ENCODE measurements at places on chromosomes 13 and 19.

- no peak for DNase-seq
Measured at GRCh38 chr19:1082165-1082927, 12.8 kb downstream of the POLR2E start.

DNA sequence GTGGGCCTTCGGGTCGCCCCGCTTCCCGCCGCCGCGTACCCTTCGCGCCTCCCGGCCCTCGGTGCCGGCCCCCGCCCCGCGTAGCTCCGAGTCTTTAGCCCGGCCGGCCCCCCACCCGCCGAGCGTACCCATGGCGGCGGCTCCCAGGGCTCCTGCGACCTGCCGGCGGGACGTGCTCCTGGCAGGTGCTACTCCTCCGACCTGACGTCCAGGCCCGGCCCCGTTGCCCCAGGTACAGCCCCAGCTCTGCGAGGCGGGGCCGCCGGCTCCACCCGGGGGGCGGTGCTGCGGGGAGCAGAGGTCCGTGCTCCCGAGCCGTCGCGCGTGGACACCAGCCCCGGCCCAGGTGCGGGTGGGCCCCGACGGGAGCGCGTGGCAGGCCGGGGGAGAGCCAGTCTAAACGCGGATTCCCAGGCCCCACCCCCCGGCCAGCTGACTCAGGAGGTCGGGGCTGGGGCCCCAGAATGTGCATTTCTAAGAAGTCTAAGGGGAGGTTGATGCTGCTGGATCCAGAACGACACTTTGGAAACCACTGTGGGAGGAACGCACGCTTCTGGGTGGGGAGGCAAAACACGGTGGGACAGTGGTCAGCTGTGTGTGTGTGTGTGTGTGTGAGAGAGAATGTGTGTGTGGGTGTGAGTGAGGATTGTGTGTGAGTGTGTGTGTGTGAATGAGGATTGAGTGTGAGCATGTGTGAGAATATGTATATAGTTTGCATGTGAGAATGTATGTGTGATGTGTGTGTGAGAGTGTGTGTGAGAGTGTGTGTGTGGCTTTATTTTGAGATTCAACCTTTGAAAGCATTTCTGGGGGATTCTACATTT, at the start of gene SLC15A1:
Gene SLC15A1, minus strand, starts transcription at position 206 of the 824 bp plus-strand sequence. Its CDS starts 74 bp downstream, at position 132.
- DNase-seq: no peak

DNA sequence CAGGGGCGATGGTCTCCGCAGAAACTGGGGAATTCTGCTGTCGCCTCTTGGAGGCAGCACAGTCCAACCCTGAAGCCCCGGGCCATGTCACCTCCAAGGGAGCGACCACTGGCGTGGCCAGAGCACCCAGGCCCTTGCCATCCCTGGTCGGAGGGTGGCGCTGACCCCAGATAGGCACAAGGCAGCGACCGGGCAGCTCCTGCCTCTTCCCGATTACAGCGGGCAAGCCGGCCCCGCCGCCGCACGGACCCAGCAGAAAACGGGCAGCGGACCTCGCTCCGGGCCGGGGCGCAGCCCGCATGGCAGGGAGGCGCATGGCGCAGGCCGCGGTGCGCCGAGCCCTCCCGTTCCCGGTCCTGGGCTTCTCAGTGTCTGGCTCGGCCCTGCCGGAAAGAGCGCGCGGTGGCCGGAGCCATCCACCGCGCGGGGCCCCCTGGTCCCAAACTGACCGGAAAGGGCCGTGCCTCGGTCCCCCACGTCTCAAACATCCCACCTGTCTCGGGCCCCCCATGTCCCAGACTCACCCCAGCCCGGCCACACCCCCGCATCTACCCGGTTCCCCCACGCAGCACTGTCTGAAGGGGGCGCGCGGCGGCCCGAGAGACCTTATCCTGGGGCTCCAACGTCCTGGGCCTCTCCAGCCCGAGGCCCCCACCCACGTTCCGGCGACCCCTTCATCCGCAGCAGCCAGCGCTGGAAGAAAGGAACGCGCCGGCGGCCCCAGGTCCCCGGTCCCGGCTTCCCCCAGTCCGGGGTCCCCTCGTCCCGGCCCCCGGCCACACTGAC, 727 bp downstream of the CERS1 start:
- no peak for DNase-seq

GRCh38 chr13:90415902-90416301, 931.6 kb upstream of the MIR17HG start:
- no peak for DNase-seq

DNA sequence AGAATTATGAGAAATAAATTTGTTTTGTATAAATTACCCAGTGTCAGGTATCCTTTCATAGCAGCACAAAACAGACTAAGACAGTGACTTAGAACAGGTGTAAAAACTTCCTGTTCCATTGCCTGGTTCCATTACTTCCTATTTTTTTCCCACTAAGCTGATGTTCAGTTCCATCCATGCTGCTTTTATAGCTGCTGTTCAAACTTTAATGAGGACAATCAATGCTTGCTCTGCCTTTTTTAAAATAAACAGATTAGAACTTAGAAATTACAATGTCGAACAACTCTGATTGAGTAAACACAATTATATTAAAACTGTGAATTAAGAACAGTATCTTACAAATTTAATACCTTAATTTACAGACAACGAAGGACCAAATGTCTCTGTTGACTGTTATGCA, 818.9 kb downstream of the OLFM4 start:
- no peak for DNase-seq

GRCh38 chr13:86882107-86882506, 789.1 kb upstream of the SLITRK5 start:
- no peak for DNase-seq

- no peak for DNase-seq
Measured at GRCh38 chr19:55672418-55672817, 2.6 kb upstream of the EPN1 start.

DNA sequence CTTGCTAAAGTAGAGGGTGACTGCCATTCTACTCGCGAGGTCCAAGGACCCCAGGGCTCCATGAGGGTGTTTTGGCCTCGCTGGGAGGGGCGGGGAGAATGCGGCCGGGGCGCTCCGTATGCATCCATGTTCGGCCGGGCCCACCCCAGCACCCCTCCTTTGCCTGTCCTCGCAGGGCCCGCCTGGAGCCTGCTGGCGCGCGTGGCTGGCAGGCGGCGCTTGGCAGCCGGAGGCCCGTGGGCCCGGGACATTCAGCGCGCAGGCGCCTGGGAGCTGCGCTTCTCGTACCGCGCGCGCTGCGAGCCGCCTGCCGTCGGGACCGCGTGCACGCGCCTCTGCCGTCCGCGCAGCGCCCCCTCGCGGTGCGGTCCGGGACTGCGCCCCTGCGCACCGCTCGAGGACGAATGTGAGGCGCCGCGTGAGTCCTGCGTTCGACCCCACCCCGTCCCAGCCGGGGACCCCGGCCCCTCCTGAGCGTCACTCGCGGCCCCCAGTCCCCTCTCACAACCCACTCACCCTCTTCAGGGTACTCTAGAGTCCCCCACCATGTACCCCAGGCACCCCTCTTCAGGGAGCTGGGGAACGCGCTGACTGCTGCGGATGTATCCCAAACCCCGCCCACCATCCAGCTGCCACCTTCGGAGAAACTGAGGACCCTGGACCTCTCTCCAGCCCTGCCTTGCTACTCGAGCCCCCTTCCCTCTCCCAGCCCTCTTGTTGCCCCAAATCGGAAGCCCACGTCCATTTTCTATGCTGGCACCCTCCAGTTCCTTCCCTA, 4.1 kb downstream of the DLL3 start:
- peak; percentile 14 for DNase-seq

- no peak for DNase-seq
Measured at GRCh38 chr13:40406405-40407120, 259.9 kb downstream of the FOXO1 start.

- DNase-seq: peak; percentile 7
Measured at GRCh38 chr13:21150013-21150412, 26.3 kb downstream of the SKA3 start.

DNA sequence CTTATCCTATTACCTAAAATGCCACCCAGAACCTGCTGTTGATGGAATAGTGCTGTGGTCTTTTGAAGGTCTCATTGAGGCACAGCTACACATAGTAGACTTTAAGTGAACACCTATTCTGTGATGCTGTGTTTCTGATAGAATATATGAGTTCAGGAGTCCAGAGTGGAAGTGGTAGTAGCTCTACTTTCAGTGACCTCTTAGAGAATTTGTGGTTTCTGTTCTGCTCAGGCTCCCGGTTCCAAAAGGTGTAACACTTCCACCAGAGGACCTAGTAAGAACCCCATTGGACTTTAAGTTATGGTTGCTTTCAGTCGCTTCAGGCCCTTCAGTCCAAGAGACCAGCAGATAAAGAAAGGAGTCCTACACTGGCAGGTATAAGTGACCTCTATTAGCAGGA, 11.4 kb upstream of the MYCBP2 start:
- no peak for DNase-seq

DNA sequence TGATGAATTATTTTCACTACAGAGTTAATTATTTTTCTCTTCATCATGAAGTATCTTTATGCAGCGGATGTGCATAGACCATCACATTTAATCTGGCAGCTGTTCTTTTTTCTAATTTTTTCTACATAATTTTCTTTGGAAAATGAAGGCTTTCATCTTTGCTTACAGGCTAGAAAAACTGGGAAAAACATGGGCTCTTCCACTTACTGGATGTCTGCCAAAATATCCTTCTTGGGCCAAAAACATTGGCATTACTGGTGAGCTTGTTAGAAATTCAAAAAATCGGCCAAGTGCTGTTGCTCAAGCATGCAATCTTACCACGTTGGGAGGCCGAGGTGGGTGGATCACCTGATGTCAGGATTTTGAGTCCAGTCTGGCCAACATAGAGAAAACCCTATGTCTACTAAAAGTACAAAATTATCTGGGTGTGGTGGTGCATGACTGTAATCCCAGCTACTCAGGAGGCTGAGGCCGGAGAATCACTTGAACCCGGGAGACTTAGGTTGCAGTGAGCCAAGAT, 176.8 kb downstream of the ZNF737 start:
- no peak for DNase-seq

DNA sequence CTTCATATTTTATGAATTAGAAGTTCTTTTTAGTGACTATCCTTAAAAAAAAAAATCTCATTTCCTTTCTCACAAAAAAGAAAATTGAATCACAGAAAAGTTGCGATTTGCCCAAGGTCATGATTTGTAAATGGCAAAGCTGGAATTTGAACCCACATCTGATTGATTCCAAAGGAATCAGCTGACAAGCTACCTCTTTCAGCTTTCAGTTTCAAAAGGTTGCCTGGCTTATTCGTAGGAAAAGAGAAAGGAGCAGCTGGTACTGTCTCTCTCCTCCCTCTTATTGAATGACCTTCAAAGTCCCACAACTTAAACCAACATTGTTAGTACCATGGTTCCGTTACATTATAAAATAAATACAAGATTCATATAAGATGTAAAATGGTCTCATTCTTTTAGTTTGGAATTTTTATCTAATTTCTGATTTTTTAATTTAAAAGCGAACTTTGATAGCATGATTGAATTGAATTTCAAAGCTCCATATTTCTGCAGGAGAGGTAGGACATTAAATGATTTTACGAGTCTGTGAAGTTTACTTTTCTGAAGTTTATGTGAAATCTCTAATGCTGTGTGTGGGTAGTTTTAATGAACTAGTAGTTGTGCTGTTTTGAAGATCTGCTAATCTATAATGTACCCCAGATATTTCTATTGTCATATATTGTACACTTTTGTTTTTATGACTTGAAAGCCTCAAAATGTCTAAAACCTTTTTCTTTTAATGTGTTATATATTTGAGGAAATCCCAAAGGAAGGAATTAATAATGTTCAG, 18.5 kb upstream of the KCTD4 start:
- no peak for DNase-seq

GRCh38 chr19:41025871-41026270, 34.8 kb downstream of the CYP2B6 start:
- no peak for DNase-seq

GRCh38 chr13:47904241-47904640, 96.8 kb downstream of the SUCLA2 start:
- no peak for DNase-seq

All from bone marrow (tissue), 2 donors.